ENCODE measurements at places on chromosomes 1 and 21. TPM values are rescaled to one million over a fixed set of nuclear protein-coding genes. Genes with fewer than 3 reads are reported as not detected.

Gene MPL
- 0.17 TPM for total RNA-seq

Gene CR2
- 0.17 TPM for total RNA-seq

Gene GABPB2
- 13.3 TPM for total RNA-seq

Gene CD34
- total RNA-seq: not detected

Gene TGFB2
- 120 TPM for total RNA-seq

Gene GJA4
- total RNA-seq: not detected

Gene TNFRSF4
- 0.35 TPM for total RNA-seq

Gene DHDDS
- 54.3 TPM for total RNA-seq

Gene MR1
- 46.3 TPM for total RNA-seq

Gene ATXN7L2
- total RNA-seq: 3.5 TPM

Gene FAM131C
- 1.2 TPM for total RNA-seq

All from mammary epithelial cell (primary cell).